Thoracic aorta (tissue), 2 donors: ENCODE measurements at places on chromosomes 2 and 18. TPM values are rescaled to one million over a fixed set of nuclear protein-coding genes. Genes with fewer than 3 reads are reported as not detected.

DNA sequence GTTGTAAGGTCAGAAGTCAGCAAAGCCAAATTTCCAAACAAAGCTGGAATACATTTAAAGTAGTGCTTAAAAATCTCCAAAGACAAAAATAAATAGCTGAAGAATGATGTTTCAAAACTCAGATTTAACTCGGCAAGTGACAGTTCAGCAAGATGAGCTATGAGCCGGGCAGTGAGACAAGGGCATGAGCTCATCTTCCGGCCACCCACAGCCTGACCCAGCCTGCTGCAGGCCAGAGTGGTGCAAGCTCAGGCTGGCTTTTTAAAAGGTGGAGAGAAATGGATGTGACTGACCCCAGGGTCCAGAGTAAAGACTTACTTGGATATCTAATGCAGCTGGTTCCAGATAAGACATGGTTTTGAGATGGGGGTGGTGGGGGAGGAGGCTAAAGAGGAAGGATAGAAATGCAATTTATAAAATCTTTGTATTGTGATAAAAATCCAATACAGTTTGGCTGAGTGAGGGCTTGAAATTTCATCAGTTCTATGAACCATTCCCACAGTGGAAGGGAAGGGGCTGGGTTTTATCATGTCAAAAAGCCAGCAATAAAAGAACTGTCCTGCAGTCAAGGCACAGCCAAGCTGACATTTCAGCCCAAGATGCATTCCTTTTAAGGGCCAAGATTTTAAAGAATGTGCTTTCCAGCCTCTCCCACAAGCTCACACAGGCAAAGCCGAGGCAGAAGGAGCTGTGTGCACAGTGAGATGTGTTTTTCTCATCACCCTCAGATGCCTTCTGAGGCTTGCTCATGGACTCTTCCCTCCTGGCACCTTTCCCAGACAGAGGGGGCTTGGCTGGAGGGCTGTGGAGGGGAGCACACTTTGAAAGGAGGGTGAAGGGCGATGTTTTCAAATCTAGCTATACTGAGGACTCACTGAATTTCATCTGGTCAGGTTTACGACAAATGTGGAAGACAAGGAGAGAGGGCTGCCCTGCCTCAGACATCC, 97.9 kb upstream of the KLHL29 start:
- no peak for DNase-seq

DNA sequence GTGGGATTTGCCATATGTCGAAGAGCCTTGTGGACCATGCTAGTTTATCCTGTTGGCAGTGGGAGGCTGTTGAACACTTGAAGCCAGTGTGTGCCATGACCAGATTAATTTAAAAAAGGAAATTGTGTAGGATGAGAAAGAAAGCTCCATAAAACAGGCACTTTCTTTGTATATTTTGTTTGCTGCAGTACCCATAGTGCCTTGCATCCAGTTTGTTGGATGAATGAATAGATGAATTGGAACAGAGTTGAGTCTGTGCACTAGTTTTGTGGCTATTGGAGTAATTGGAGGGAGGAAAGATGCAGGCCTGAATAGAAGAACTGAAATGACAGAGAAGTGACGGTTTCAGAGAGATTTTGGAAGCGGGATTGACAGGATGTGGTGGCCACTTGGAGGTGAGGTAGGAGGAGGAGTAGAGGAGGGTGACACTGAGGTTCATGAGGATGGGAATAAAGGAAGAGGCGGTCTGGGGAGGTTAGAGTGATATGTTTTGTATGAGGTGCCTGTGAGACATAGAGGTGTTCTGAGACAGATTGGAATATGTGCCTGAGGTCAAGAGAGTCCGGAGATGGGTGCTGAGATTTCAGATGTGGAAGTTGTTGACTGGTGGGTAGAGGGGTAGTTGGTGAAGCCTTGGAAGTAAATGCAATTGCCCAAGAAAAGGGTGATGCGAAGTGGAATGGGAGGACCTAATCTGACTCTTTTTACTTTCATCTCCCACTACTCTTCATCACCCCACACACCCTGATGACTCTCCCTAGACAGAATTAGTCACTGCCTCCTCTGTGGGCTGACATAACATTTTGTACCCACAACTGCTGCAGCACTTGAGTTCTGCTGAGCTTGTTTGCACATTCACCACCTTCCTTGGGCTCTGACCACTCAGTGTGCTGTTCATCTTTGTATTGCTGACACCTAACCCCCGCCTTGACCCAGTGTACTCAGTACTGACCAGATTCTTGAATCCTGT, 5.1 kb downstream of the DGUOK start:
- no peak for DNase-seq

GRCh38 chr2:207883002-207883780, 113.5 kb upstream of the FZD5 start:
- no peak for DNase-seq

DNA sequence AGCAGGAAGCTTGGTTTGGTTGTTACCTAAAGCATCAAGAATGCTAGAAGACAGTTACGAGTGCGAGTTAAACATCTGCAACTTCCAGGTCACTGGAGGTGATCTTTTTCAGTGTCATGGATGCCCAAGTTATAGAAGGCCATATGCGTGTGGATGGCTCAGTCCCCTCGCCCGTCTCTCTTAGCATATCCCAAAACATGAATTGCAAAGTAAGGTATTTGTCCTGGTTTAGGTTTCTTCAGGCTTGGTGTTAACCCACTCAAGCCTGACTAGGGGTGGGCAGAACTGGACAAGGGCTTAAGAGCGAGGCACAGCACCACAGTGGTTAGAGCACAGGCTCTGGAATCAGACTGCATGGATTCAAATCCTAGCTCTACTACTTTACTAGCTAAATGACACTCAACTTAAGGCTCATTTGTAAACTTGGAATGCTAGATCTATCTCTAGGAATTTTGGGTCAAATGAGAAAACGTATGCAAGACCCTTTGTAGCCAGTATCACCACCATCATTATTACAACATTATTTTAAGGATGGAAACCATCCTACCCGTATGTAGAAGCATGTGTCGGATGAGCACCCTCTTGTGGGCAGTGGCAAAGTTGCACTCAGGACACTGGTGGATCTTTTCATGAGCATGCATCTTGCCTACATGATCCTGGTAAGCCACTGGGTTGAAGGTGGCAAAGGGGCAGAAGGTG, 11.2 kb downstream of the ZNF142 start:
- DNase-seq, result no peak

The B4GALT6 gene
- 0.95 TPM for total RNA-seq

The GPR55 gene
- not detected for total RNA-seq

DNA sequence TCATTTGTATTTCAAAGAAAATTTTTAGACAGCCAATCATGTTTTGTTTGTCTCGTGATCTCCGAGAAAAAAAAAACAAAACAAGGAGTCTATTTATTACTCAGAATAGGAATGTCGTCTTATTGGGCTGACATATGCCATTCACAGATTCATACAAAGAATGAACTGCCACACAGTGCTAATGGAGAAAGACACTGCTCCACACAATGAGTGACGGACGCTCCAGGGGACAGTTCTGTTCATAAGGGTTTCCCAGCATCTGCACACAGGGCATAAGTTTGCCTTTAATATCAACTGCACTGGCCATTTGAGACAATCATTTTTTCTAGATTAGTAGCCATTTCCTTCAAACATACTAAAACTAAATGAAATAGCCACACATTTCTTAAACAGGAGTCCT, 3.4 kb downstream of the SERTAD2 start:
- DNase-seq, result no peak

The PLCD4 gene
- total RNA-seq, result 8.3 TPM

GRCh38 chr2:145771525-145771924, 1251.6 kb upstream of the ZEB2 start:
- no peak for DNase-seq
